Activated CD8-positive, alpha-beta memory T cell treated with anti-CD3 and anti-CD28 coated beads for 1 hour (primary cell): ENCODE measurements at places on chromosomes 2 and 18.

- DNase-seq: no peak
These were observed 52.1 kb upstream of the CHMP1B start for GRCh38 chr18:11799066-11799465.

DNA sequence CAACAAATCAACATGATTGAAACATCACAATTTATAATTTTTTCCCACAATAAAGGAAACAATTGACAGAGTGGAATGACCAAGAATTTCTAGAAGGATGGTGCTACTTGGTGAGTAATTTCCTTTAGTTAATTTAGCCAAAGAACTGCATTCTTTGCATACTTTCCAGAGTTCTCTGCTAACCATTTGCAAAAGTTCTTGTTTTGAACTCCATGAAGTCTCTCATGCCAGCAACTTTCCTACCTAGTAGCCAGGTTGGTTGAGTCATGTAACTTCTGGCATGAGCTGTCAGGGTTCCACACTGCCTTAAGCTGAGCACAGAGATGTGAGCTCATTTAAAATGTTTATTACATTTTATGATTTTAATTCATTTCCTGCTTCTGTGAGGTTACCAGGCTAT is 539.6 kb downstream of the PID1 start:
- no peak for DNase-seq

- DNase-seq: peak; percentile 38
These were observed 26.0 kb upstream of the IL37 start for GRCh38 chr2:112884869-112885505.

GRCh38 chr2:219631904-219632759 is 4.7 kb downstream of the SLC4A3 start:
- DNase-seq: no peak

DNA sequence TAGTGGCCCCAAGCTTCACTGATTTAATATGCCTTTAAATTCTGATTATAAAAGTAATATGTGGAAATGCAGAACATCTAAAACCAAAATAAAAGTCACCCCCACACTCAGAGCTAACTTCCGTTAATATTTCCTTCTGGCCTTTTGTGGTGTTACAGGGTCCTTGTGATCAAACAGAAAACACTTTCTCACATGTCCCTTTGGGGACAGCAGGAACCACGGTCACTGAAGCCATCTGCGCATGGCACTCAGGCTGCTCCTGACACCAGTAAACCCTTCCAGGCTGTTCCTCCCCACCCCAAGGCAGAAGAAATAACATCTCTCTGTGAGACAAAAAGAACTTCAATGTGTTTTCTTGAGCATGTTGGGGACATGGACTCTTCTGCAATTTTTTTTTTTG is 25.1 kb upstream of the GPR17 start:
- DNase-seq: no peak

- no peak for DNase-seq
These were observed 98.6 kb downstream of the HDAC4 start for GRCh38 chr2:239302083-239302807.

- DNase-seq: no peak
These were observed 217.3 kb downstream of the SEPTIN10 start for GRCh38 chr2:109396202-109397180.

DNA sequence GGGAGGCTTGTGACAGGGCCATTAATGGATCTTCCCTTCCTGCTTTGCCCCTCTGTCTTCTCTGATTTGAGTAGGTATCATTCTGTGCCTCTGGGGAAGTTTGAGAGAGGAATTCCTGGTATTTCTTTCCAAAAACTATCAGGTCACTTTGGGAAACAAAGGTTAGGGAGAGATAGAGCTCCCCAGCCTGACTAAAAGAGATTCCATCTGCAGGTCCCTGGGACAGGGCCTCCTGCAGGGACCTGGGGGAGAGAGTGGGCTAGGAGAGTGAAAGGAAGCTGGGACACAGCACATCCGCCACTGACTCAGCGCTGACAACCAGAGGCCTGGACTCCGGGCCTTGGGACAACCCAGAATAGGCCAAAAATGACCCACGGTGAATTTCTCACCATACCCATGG is 6.4 kb downstream of the GALNT14 start:
- DNase-seq: no peak

GRCh38 chr2:221380062-221380461 is 192.0 kb downstream of the EPHA4 start:
- no peak for DNase-seq

GRCh38 chr2:222861411-222862105 is 722 bp downstream of the ACSL3 start:
- DNase-seq: peak; percentile 19

- DNase-seq: no peak
These were observed 557.9 kb downstream of the TNS1 start for GRCh38 chr2:217444932-217445331.

DNA sequence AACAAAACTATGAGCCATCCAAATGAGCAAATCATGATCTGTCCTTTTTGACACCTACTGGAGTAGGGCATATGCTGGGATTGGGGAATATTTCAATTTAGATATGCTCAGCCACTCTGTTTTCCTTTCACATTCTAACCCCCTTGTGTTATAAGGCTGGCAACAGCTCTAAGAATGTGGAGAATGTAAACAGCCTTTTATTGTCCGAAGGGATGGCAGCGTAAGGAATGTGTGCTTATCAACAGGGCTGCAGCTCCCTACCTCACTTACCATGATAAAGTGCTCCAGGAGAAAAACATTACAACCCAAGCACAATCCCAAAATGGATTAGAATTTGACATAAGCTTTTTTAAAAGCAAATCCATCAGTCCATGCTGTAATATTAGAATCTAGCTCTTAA is 2.2 kb downstream of the NXPH2 start:
- no peak for DNase-seq

GRCh38 chr2:867296-867695 is 83.4 kb upstream of the SNTG2 start:
- no peak for DNase-seq

DNA sequence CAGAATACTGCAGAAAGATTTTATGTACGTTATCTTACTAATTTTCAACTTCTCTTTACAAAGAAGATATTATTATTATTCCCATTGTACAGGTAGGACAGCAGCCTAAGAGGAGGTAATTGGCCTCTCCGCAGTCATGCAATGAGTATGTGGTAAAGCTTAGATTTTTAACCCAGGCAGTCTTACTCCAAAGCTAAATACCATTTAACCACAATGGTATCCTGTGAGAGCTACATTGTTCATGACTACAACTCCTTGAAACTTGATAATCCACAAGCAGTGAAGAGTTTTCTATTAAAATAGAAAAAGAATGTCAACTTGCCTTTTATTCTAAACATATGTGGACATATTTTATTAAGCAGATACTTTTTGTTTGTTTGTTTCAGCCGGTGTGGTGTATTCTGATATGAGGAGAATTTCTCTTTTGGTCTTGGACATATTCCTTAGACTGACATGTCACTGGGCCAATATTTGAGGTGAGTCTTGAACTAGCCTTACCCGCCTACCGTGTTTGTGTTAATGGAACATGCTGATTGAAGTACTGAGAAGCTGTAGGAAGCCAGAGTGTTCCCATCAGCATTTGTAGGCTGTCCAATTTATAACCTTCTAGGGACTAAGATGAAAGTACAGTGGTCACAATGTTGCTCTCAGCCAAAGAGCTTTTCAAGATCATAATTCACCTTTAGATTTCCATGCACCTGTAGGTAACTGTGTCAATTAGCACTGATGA is 293.9 kb upstream of the DCC start:
- no peak for DNase-seq

- DNase-seq: no peak
These were observed 12.0 kb downstream of the CATIP start for GRCh38 chr2:218368621-218369153.

GRCh38 chr2:165253178-165253577 is 14.0 kb downstream of the SCN2A start:
- no peak for DNase-seq

DNA sequence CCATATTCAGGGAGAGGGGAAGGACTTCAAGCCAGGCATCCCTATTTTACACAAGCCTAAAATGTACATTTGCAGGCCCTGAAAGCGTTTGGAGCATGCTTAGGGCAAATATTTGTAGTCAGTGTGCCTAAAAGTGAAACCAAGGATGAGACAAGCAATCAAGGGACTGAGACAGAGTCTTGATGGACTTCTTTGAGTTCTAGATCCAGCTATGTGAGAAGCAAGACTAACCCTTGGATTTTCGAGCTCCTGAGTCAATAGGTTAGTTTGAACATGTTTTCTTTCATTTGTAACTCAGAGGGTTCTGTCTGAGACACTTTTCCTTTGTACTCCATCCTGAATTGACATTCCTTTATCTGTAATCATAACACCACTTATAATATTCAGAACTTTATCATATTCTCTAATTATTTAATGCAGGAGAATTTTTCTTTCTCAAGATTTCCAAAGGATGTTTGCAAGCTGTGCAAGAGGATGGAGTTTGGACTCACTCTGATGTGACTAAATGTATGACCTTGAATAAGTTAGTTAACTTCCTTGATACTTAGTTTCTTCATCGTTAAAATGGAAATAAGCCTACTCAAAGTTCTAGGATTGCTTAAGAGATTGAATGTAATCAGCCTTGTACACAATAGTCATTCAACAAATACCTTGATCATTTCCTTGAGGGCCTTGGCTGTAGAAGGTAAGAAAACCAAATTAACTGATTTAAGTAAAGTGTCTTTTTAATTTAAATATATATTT is 1237.8 kb upstream of the ZEB2 start:
- DNase-seq: no peak

DNA sequence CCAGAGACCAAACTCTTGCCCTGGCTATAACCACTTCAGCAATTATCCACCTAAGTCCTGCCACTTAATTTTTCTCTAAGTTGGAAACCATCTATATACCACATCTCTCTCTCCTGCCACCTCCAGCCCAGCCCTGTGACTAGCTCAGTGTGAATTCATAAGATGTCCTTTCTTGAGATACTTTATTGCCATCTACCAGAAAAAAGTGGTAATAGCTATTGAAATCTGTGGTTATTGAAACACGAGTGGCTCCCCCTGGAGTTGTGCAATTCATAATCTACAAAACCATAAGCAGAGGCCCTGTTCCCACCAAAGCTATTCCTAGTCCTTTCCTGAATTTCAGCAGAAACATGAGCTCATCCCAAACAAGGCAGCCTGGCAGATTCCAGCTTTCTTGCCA is 324.0 kb downstream of the TXNL1 start:
- no peak for DNase-seq

DNA sequence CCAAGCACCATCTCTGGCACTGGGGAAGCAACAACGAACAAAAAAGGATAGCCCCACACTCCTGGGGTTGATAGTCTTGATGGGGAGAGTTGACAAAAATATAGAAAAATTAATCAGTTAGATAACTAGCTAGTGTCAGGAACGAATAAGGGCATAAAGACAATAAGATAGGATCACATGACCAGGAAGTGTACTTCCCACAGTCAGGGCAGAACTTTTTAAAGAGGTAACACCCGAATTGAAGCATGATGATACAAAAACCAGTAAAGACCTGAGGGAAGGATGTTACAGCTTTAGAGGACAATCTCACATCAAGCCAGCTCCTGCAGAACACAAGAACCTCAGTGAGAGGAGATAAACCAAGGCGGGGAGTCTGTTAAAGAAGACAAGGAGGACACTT is 295.4 kb upstream of the CRIM1 start:
- no peak for DNase-seq

GRCh38 chr2:157257312-157258252 is at the start of gene GALNT5:
TSS of gene GALNT5 (plus strand) at chr2:157257705. CDS start at chr2:157258083, 378 bp downstream.
- DNase-seq: no peak

DNA sequence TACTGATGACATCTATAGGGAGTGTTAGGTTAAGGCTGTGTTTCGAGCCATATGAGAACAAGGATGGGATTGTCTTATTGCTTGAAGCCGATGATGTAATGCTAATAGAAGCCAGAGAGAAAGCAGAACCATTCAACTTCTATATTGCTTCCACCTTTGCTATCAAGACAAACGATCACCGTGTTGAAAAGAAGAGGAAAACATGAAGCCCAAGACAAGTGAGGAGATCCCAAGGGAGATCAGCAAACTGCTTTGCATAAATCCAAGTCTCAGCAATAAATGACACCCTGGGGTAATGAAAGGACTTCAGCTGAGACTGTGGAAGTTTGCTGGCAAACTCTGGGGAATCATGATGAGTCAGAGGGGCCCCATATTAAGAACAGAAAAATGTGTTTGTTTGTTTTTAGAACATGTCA is 206.2 kb downstream of the NCKAP5 start:
- no peak for DNase-seq
